NCI-H446 (cell line): ENCODE measurements at places on chromosomes 3 and 15.

GRCh38 chr15:88987934-88988671 lies 74.9 kb upstream of the MFGE8 start:
- DNase-seq: no peak

DNA sequence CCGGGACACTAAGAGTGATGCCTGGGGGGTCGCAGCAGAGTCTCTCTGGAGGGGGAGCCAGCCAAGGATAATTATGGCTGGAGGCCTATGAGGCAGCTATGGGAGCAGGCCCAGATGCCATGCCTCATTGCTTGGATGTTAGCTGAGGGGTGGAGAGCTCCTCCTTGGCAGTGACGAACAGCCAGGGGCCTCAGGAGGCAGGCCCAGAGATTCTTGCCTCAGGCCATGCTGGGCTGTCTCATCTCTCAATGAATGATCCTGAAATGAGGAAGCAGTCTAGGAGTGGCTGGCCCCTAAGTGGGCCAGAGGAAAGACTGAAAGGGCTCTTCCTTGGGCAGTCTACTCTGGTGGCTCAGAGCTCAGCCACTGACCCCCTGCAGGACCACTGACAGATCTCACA lies 21.3 kb downstream of the KIF9 start:
- DNase-seq: no peak

DNA sequence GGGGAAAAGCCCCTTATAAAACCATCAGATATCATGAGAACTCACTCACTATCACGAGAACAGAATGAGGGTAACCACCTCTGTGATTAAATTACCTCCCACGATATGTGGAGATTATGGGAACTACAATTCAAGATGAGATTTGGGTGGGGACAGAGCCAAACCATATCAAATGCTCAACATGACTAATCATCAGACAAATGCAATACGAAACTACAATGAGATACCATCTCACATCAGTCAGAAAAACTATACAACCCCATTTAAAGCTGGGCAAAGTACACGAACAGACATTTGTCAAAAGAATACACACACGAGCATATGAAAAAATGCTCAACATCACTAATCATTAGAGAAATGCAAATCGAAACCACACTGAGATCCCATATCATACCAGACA lies 67.7 kb downstream of the SCAPER start:
- DNase-seq: no peak

GRCh38 chr3:83873550-83873949 lies 1085.2 kb upstream of the CADM2 start:
- DNase-seq: no peak

GRCh38 chr3:40243056-40243455 lies 66.5 kb upstream of the EIF1B start:
- no peak for DNase-seq

DNA sequence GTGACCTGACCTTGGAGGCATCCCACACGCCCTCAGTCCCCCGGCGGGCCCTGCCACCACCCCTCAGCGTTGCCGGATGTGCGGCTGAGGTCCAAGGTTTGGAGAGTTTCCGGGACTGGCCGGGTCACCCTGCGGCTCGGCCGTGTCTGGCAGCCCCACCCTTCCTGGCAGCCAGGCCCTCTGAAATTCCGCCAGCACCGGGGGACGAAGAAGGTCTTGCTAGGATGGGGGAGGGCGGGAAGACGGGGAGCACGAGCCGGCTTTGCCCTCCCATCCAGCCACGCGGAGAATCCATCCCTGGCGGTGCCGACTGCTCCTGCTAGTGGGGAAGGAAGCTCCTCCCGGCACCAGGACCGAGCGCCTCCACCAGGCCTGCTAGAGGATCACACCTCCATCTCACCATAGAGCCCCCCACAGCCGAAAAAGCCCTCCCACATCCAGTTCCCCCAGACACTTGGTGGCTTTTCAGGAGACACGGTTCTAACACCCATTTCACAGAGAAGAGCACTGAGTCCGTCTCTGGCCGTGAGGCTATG lies 81.5 kb downstream of the CPN2 start:
- no peak for DNase-seq

- DNase-seq: no peak
Measured at GRCh38 chr3:43862992-43863805, 172.5 kb downstream of the ABHD5 start.

- DNase-seq: no peak
Measured at GRCh38 chr3:131645638-131646037, 142.9 kb upstream of the MRPL3 start.

- no peak for DNase-seq
Measured at GRCh38 chr3:52890735-52891134, 6.6 kb downstream of the STIMATE start.

- no peak for DNase-seq
Measured at GRCh38 chr3:105533960-105534359, 167.3 kb downstream of the ALCAM start.

DNA sequence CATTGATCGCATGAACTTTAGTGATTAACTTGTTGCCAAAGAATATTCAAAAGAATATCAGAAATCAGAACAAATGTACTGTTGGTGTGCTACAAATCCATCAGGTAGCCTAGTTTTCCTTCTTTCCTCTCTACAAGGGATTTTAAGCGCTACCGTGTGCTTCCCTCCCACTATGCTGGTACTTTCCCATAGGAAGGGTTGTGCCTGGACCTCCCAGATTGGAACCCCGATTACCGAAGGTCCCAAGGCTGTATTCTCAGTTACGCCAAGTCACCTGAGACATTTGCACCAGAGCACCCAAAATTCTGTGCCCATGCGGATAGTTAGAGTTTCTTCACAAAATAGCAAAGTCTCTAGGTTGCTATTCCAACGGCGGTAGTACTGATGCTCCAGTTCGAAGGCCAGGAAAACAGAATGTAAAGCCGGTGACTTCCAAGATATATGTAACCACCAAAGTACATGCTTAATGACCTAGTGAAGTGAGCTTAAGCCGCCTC lies 23.4 kb upstream of the GATM start:
- no peak for DNase-seq

GRCh38 chr15:70245932-70246622 lies 148.4 kb upstream of the TLE3 start:
- DNase-seq: no peak
